ENCODE measurements at places on chromosomes 5 and 9.
A peak's percentile ranks its signal among the peaks of the same experiment; 100 is the strongest.

DNA sequence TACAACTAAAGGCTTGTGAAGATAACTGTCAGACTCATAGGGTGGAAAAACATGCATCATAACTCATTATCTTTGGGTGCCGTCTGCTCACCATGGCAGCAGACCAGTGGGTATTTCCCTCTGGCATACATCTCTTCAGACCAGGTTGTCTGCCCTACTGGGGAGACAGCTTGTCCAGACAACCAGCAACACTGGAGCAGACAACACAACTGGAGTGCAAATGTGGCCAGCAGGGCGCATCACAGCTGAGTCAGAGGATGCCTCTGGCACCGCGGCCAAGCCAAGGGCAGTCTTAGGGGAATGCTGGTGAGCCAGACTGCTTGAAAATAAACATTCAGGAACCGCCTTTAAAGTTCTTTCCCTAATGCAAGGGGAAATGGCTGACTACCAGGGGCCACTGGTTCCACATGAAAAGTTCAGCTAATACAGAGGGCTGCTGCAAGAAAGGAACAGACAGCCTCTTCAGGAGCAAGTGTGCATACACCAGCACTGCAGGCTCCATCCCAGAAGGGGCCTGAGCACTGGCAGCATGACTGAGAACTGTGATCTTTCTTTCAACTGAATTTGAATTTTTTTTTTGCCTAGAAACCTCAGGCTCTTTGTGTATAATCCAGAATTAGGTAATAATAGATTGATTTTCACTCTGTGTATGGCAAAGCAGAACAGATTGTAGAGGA is 77.3 kb downstream of the MAMDC2 start:
- peak; percentile 8 for DNase-seq

DNA sequence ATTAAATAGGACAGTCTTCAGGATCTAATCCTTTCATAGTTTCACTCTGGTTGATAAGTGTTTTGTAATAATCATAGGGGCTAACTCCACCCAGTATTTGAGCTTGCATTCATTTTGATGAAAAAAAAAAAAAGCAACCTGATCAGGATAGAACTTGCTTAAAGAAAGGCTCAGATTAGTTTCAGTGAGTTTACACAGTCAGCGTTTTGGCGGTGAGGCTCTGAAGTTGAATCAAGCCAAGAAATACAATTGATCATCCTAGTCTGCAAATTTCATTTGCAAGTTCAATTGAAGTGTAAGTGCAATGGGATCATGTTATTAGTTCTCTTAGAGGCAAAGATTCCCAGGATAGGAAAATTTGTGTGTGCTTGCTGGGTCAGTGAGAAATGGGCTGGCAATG is 159.7 kb upstream of the ELL2 start:
- DNase-seq: no peak

DNA sequence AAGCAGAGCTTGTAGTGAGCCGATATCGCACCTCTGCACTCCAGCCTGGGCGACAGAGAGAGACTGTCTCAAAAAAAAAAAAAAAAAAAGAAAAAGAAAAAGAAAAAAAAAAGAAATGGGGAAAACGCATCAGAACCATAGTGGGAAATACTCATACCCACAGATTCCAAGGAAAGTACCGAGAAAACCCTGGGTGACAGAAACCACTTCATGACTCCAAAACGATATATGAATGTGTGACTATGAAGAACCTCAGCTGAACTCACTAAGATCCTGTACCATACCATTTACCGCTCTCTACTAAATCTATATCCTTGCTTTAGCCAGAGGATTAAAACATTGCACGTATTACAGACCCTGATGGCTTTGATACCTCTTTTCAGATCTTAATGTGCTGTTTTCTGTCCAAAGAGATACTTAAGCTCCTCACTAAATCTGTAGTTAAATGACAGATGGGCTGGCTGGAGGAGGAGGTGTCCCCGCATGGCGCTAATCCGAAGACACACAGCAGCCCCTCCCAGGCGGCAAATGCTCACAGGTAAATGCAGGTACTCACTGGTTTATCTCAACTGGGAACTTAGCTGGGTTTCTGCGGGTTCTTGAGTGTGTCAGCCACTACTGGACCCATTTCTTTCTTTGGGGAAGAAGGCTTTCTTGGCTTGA is 2.8 kb downstream of the LPCAT1 start:
- DNase-seq: no peak

GRCh38 chr5:17665836-17666235 is 31.6 kb downstream of the TAF11L14 start:
- DNase-seq: no peak

DNA sequence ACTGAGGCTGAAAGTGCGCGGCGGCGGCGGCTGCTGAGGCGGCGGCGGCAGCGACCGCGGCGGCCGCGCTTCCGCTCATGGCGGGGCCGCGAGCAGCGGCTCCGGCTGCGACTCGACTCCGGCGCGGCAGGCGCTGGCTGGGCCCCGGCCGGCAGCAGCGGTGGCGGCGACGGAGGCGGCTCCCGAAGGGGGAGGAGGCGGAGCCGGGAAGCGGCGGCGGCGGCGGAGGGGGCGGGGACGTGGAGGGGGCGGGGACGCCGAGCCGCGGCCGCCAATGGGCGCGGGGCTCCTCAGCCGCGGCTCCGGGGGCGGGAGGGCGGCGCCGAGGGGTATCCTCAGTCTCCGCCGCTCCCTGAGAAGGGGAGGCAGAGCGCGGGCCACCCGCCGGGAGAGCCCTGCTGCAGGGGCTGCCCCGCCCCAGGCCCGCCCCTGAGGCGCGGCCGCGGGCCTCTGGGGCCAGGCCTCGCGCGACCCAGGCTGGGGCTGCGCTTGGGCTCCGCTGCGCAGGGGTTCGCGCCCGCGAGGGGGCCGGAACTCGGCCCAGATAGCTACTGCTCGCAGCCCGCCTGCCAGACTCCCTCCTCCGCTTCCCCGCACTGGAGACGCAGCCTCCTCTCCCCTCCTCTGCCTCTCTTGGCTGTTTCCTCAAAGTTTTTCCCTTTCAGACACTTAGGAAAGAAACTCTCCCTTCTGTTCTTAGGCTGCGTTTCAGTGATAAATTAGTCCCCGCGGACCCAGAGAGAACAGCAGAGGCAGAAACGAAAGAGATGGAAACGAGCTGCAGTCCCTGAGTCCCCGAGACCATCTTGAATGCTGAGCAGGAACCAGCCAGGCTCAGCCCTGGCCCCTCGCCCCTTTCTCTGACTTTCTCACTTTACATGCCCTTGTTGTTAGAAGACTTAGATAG is 85.0 kb upstream of the MELK start:
- DNase-seq: peak; percentile 94

Measured in activated T-cell treated with anti-CD3 and anti-CD28 coated beads for 48 hours (primary cell).